ENCODE measurements at places on chromosomes 1 and 21. TPM values are rescaled to one million over a fixed set of nuclear protein-coding genes. Genes with fewer than 3 reads are reported as not detected.
A peak's percentile ranks its signal among the peaks of the same experiment; 100 is the strongest.

The LRRC7 gene
- not detected for total RNA-seq

The TEX38 gene
- total RNA-seq = not detected

The KANK4 gene
- total RNA-seq = not detected

The FAM151A gene
- not detected for total RNA-seq

The MFSD2A gene
- total RNA-seq = 12.1 TPM

The B3GALNT2 gene
- 26.4 TPM for total RNA-seq

The TTLL7 gene
- 6.8 TPM for total RNA-seq

The KRTAP21-2 gene
- total RNA-seq = not detected

The APH1A gene
- 211 TPM for total RNA-seq

The NECTIN4 gene
- 6.8 TPM for total RNA-seq

The LAMC2 gene
- total RNA-seq = 127 TPM

The ELAVL4 gene
- not detected for total RNA-seq

The CRABP2 gene
- total RNA-seq = 120 TPM

- DNase-seq = peak; percentile 72
Observed at GRCh38 chr1:184632415-184633175, 122.1 kb downstream of the EDEM3 start.

GRCh38 chr21:31205412-31205811, 138.6 kb downstream of the TIAM1 start:
- DNase-seq = no peak

DNA sequence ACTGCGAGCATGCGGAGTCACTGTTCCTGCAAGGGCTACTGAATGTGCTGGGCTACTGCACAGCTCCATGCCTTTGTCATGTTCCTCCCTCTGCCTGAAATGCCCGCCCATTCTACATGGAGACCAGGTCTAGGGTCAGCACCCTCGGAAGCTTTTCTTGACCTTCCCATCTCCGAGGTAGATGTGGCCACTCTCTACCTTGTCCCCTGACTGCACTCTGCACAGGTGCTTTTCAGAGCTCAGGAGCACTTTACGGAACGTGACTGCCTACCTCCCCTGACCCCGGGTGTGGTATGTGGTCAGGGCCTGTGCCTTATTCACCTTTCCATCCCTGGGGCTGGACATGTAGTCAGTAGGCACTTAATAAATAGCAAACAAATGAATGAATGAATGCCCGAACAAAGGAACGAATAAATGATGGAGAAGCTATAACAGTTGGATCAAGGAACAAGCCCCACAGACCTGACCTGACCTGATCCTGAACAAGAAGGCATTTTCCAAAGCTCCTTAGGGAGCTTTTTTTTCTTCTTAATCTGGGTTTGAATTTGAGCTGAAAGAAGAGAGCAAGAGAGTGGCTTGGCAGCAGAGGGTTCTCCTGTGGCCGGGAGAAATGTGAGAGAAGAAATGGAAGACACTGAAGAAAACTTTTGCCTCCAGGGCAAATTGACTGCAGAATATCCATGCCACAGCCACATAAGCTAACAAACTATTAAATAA, 7.9 kb downstream of the RD3 start:
- no peak for DNase-seq

DNA sequence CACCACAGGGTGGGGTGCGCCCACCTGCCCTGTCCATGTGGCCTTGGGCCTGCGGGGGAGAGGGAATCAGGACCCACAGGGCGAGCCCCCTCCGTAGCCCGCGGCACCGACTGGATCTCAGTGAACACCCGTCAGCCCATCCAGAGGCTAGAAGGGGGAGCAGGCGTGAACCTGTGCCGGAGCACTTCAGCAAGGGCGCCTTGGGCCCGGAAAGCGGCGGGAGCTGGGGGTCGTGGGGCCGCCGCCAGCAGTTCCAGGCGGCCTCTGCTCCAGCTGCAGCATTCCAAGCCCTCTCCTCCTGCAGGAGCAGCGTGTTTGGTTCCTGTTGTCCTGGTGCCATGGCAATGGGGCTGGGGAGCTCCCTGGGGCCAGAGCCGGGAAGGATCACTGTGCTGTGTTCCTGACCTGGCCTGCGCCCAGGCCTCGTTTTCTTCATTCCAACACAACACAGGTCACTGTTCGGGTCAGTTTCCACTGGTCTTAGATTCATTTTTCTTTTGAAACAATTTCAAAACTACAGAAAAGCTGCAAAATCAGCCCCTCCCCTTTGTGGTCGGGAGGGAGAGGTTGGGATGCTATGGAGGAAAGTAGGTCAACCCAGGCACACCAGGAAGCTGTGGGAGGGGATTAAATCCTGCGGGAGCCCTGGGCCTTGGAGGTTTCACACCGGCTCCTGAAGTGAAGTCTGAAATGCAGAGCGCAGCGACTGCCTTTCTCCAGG, 18.8 kb downstream of the SLX9 start:
- no peak for DNase-seq

GRCh38 chr1:20511518-20512428, 3.8 kb upstream of the MUL1 start:
- peak; percentile 70 for DNase-seq

DNA sequence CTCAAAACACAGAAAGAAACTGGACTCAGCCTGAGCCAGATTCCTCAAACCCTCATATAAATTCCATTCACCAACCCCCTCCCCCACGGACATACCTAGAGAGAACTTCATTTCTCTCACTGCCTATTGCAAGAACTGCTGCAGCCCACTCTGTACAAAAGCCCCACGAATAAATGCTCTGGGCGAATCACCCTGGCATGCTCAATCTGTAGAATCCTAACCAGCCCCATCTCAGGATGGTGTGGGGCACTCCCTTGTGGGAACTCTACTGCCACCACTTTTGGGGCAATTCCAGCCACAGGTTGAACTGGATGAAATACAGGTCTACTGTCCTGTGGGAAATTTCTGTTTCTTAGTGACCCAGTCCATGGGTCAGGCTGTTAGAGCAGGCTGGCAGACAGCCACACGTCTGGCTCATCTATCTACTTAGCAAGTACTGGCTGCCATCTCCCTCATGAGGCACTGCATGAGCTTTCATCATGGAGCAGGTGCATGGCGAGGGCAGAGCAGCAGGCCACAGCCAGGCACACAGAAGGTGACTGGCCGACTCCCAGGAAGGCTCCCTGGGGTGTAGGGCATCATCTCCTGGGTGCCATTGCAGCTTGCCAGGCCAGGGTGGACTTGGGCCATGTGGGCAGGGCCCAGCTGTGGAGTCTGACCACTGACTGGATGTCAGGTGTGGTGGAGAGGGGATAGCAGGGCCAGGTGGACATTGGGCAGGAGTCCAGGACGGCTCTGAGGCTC, 1.6 kb upstream of the C1orf35 start:
- DNase-seq = peak; percentile 37

DNA sequence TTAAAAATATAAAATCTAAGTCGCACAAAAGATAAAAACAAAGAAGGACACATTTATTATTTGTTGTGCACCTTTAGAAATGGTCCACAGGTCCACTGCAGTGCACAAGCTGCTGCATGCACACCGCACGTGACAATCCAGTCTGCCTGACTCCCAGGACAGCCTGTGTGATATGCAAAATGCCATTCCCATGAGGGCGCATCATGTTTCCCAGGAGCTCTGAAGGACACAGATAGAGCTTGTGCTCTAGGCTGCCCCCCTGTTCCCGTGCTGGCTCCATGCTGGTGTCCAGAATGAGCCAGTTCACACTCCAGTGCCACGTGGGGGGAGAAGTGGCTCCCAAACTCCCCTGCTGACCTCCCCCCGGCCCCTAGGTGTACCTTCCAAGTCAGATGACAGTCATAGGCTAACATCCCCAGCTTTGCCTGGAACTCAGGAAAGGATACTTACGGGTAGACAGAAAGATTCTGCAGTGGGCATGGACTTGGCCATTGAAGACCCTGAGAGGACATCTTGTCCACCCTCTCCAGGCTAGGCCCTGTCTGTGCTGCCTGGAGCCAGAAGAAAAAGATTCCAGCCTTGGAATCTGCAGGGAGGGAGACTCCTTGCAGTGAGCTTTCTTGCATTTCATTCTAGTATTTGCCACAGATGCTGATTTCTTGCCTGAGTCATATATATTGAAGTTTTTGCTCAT, 26.3 kb downstream of the RAB7B start:
- DNase-seq = peak; percentile 23

GRCh38 chr1:183982172-183982963, 55.2 kb downstream of the COLGALT2 start:
- no peak for DNase-seq

- peak; percentile 68 for DNase-seq
Observed at GRCh38 chr1:161706482-161707347, at the start of gene FCRLA. FCRLA (plus strand) TSS chr1:161707229; CDS start chr1:161707265, 36 bp downstream.

GRCh38 chr21:43824333-43825241, 35.2 kb downstream of the RRP1 start:
- DNase-seq = peak; percentile 39

GRCh38 chr1:20823845-20824244, 36.7 kb upstream of the HP1BP3 start:
- no peak for DNase-seq

- DNase-seq = no peak
Observed at GRCh38 chr1:23557471-23558124, 1.7 kb downstream of the ID3 start.

DNA sequence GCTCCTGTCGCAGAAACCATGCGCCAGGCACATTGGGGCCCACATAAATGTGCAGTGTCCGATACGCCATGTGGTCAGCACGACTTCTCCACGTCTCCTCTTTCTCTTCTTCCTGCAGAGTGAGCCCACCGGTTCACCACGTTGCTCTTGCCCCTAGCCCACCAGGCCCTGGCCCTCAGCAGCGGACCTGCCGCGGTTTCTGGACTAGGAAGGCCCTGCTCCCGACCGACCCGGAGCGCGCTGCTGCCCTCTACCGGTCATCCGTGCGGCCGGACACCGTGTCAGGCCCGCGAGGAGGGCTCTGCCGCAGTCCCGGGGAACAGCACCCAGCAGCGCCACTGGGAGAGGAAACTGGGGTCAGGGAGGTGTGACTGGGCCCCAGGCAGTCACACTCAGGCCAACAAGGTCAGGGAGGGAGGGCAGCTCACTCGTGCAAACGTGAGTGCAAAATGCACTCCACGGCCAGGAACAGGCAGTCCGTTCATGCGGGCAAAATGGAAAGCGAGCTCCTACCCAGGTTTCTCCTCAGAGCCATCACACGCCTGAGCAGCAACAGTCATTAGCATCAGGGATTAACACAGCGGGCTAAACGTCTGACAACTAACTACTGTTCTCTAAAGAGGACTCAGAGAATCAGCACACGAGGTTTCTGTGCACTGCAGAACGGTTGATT, 13.7 kb downstream of the TLR5 start:
- DNase-seq = no peak

GRCh38 chr1:33753087-33753856, 110.6 kb upstream of the HMGB4 start:
- no peak for DNase-seq

- DNase-seq = no peak
Observed at GRCh38 chr1:66393586-66394287, 140.2 kb upstream of the SGIP1 start.

Measured in PC-3 (cell line).